Fibroblast of the conjunctiva (primary cell): ENCODE measurements at places on chromosomes 5 and 9.
A peak's percentile ranks its signal among the peaks of the same experiment; 100 is the strongest.

- no peak for DNase-seq
These were observed 60.4 kb downstream of the DOCK2 start for GRCh38 chr5:169697511-169697890.

- DNase-seq: no peak
These were observed 48.7 kb upstream of the ZNF366 start for GRCh38 chr5:72555871-72556270.

- no peak for DNase-seq
These were observed 399.0 kb downstream of the LRRC70 start for GRCh38 chr5:62977661-62978060.

DNA sequence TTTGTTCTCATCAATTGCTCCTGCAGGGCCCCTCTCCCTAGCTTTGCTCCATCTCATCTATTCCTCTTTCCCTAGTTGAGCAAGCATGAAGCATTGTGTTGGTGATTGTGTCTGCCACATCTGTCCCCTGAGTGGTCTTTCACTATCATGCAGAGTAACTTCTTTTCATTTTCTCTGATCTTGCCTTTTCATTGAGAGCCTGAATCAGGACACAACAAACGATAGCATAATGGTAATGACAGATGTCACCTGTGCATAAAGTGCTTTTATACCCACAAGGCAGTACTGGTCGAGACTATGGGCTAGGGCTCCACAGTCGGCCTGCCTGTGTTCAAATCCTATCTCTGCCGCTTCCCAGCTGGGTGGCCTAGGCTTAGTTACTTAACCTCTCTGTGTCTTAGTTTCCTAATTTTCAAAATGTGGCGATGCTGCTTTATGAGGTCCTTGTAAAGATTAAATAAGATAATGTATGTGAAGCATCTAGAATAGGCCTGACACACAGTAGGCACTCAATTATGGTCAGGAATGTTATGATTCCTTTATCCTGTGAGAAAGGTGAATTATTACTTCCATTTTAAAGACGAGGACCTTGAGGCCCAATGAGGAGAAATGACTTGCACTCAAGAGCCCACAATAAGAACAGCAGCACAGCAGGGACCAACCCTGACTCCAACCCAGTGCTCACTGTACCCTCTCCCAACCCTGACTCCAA is 137.1 kb upstream of the ZNF618 start:
- DNase-seq: no peak

DNA sequence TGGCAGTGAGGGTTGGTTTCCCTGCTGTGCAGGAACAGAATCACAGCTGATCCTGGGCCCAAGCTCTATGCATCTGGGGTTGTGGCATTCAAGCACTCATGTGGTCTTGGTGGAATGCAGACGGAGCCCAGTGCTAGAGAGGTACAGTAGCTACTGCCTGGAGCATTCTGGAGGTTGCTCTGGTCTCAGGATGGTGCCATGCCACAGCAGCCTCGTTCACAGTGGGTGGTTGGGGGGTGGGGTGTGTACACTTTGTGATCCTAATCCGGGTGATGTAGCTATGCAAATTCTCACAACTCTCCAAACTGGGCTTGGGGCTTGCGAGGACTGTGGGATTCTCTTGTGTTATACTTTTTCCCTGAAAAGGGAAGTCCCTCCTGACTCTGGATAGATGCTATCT is 45.2 kb downstream of the FGD3 start:
- DNase-seq: no peak

DNA sequence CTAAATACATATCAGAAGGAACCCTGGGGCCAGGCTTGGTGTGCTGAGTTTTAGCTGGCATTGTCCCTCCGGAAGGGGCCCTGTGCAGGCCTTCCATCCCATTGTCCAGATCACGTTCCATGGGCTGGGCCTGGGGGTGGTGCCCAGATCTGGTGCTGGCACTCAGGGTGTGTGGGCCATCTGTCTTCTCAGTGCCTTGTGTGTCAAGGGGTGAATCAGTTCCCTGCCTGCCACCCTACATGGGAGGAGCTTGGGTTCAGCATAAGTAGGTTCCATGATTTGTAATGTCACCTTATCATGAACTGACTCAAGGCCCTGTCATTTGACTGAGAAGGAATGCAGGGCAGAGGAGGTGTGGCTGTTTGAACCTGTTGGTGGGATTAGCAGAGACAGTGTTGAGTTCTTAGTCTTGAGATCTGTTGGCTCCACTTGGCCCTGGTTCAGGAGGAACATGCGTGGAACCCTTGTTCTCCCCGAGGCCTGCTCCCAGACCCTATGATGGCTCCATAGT is 176.8 kb downstream of the MACROH2A1 start:
- no peak for DNase-seq

DNA sequence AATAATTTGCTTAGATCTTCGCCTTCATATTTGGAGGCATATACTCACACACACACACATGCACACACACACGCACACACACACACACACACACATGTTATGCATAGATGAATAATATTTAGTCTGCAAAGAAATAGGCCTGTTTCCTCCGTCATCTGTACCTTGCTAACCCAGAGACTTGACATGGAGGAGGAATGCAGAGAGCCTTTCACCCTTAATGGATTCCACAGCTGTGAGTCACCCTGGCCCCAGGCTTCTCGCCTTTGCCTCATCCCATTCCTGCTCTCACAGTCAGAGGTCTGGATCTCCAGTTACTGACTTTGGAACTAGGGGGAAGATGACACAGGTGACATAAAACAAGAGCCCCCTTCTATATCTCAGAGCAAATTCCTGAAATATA is 29.7 kb downstream of the ZNF462 start:
- DNase-seq: peak; percentile 92

DNA sequence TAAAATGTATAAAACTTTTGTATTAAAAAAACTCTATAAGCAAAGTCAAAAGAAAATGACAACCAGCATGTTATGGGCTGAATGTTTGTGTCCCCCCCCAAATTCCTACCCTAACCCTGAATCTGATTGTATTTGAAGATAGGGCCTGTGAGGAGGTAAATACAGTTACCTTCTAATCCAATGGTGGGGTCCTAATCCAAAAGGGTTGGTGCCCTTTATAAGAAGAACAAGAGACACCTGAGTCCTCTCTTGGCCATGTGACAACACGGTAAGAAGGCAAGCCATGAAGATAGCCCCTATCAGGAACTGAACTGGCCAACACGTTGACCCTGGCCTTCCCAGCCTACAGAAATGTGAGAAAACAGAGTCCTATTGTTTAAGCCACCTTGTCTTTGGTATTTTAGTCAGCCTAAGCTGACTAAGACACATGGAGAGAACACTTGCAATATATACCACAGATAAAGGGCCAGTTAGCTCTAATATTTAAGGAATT is 49.7 kb upstream of the AKNA start:
- no peak for DNase-seq

- no peak for DNase-seq
These were observed 13.6 kb upstream of the REEP5 start for GRCh38 chr5:112935675-112936074.

DNA sequence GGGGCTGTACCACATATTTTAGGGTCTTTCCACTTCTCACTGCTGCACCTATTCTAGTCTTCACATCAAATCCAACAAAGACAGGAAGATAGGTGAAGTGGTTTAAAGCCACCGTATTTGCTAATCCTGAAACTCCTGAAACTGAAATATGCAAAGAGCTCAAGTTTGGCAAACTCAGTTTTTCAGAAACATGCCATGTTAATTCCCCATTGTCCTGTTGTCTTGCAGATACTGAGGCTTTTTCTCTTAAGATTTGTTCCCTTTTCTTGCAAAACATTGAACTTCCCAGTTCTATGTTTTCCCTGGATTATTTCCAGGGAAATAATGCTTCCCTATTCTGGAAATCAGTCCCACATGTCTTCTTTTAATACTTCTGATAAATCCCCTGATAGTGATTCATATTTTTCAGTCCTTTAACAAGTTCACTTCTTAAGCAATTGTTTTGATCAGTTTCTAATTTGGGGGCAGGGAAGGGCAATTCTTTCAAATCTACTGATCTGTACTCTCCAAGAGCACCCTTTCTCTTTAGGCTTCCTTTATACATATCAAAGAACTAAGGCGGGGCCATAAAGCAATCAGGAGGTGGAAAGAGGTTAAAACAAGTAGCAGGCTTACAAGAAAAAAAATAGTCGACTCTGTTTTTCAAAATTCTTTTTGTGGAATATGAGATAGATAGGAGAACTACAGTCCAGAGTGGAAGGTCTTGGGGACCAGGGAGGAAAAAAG is 648.5 kb downstream of the BNC2 start:
- peak; percentile 36 for DNase-seq

DNA sequence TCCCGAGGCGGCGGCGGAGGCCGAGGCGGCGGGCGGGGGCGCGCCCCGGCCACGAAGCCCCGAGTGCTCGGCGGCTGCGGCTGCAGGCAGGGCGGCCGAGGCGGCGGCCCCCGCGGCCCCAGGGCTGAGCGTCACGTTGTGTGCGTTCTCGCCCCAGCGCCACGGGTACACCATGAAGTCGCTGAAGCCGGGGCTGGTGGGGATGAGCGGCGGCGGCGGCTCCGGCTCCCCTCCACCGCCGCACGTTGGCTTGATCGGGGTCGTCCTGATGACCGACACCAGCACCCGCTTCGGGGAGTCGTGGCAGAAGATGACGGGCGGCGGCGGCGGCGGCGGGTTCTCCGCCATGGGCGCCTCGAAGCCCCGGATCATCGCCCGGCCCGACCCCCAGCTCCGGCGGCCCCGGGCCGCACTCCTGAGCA is 498 bp downstream of the ZNF367 start:
- no peak for DNase-seq

- no peak for DNase-seq
These were observed 546 bp downstream of the DNAJB5 start for GRCh38 chr9:34989946-34990635.

DNA sequence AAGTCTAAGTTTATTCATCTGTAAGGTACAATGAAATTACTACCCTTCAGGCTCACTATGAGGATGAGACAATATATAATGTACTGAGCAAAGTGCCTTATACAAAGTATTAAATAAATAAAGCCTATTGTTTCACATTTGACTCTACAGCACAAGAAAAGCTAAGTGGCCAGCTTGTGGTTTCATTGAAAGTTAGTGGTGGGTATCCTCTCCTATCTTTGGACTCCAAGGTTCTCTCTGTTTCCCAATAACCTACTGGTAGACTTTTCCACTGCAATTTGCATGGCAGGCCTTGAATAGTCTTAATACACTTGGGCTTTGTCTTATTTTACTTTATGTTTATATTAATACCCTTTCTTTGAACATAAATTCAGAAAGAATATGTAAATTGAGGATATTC is 262.7 kb downstream of the DEPDC1B start:
- no peak for DNase-seq

DNA sequence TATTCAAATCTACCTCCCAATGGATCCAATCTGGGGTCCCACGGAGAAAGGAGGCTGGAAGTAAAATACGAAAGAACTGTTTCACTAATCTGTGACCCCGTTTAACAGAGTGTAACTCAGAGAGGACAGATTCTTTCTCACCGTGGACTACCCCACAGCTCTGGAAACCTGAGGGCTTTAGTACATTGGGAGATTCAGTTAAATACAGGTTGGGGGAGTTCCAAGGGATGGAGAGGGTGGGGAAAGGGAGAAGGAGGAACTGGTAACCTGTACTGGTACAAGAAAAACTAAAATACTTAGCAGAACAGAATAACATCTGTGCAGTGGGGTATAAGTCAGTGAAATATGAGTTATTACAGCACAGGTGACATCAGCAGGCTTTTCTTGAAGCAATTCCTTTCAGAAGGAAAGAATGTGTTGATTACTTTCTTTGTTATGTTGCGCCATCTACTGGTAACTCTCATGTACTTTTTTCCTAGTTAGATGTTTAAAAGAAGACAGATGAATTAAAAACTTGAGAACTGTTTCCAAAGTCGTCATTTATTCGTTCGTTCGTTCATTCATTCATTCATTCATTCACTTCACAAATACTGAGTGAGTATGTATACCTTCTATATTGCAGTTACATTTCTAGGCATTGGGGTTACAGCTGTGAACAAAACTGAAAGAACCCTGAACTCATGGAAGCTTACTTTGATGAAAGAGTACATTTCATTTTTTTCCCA is 30.0 kb upstream of the STOM start:
- peak; percentile 82 for DNase-seq

GRCh38 chr9:132531710-132532570 is 50.5 kb upstream of the BARHL1 start:
- no peak for DNase-seq

- no peak for DNase-seq
These were observed 473.0 kb downstream of the ZSWIM6 start for GRCh38 chr5:61805101-61805500.
